ENCODE measurements at places on chromosomes 1 and 21.

GRCh38 chr1:5993556-5994491 lies 1.6 kb upstream of the NPHP4 start:
- no peak for DNase-seq

- no peak for DNase-seq
Measured at GRCh38 chr21:43719748-43720538, 1.0 kb downstream of the PDXK start.

GRCh38 chr1:91148641-91149069 lies 126.8 kb upstream of the ZNF644 start:
- no peak for DNase-seq

GRCh38 chr1:211527888-211528287 lies 35.9 kb upstream of the RD3 start:
- no peak for DNase-seq

DNA sequence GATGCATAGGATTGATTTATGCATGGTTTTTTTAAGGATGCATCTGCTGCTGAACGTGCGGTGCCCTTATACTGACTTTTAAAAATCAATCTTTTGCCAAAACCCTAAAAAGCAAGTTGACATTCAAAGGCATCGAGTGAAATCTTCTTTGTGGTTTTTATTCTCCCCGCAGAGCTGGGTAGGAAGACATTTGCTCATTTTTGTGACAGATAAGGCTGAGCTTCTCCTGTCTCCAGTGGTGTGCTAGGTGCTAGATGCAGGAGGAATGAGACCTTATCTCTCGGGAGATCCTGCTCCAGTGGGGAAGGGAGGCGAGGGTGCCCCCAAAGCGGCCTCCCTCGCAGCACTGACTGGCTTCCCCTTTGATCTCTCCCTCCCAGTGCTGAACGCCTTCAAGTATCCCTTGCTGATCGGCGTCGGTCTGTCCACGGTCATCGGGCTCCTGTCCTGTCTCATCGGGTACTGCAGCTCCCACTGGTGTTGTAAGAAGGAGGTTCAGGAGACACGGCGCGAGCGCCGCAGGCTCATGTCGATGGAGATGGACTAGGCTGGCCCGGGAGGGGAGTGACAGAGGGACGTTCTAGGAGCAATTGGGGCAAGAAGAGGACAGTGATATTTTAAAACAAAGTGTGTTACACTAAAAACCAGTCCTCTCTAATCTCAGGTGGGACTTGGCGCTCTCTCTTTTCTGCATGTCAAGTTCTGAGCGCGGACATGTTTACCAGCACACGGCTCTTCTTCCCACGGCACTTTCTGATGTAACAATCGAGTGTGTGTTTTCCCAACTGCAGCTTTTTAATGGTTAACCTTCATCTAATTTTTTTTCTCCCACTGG lies 14.9 kb upstream of the CD101 start:
- DNase-seq, result no peak

DNA sequence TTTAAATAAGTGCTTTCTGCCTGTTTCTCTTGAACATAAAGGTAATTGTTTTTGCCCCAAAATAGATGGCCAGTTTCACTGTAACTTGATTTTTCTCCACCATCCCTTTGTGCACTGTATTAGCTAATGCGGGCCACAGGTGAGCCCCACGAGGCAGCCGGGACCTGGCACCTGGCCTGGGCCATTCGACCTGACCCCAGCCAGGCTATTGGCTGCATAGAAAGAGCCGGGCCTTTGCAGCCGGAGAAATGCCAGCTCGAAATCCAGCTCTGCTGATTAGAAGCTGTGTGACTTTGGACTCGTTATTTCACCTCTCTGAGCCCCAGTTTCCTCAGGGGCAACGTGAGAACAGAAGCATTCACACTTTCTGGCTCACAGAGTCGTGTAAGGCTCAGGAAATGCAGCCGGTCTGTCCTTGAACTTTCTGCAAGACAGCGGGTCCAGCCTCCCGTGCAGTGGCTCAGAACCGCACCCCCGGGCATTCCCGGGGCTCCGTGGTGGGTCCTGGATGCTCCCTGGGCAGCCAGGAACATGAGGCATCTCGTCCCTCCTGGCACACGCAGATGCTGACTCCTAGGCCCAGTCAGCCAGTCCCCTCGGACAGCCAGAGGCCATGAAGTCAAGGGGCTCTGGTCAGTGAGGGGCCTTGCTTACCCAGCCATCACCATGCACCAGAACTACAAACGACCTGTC lies 37.4 kb upstream of the ACTRT2 start:
- DNase-seq, result no peak

All from NCI-H1436 (cell line).